ENCODE measurements at places on chromosomes 11 and 22.

GRCh38 chr11:33525789-33526188 is 174.8 kb downstream of the C11orf91 start:
- no peak for DNase-seq

- DNase-seq, result no peak
Observed at GRCh38 chr22:24417901-24418641, 9.3 kb upstream of the ADORA2A start.

DNA sequence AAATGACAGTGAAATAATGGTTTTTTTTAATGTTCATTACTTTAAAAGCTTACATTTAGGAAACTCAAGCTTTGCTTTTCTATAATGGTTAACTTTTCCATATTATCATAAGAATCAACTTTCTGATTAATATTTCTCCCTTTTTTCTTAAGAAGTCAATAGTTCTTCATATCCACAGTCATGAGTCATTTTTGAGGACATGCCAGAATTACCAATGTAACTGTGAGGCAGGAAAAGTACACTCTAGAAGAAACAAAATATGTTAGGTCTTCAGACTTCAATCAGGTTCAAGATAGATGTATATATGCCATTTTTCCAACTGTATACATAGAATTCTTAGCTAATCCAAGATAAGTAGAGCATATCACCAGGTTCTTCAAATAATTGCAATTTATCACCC is 10.9 kb downstream of the MS4A6A start:
- DNase-seq, result no peak

DNA sequence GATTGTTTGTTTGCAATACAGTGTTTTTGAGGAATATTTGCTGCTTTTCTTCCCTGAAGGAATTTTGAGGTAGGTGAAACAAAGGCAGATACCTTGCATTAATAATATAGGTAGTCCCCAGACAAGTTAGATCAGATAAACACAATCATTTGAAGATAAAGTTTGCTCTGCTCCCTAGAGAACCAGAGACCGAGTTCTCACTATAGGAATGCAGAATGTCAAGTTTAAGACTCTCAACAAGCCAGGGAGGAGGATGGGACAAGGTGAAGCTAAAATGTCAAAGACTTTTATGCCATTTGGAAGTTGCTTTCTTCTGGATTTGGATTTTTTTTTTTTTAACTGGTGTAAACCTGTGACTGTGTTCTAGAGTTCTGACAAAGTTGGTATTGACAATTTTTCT is 364.7 kb downstream of the TTC28 start:
- DNase-seq, result no peak

DNA sequence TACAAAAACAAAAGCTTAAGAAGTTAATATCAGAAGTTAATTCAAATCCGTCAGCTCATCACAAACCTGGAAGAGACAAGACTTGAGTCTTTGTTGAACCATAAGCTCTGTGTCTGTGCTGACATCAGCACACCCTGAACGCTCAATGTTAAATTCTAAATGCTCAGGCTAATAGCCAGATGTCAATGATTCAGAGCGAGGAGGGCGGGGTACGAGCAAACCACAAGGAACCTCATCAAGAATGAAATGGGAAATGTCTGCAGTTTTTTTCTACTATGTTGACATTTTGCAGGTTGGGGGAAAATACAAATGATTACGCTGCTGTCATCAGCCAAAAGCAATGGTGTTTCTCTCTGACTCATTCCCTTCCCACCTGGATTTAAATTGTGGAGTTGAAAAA is 1057.2 kb downstream of the NTM start:
- DNase-seq, result peak; percentile 40

GRCh38 chr11:103354656-103355055 is 245.4 kb downstream of the DYNC2H1 start:
- DNase-seq, result no peak

DNA sequence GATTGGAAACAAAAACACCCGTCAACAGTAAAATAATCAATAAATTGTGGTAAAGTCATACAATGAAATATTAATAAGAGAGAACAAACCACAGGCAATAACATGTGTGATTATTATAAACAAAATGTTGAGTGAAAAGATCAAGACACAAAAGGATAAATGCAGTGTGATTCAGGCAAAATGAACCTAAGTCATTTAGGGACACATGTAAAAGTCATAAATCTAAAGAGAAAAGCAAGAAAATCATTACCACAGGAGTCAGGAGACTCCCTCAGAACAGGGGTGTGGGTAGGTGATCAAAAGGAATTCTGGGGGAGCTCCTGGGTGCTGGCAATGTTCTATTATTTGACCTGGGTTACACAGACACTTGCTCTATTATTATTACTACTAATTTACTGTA is 47.9 kb upstream of the PPP2R1B start:
- no peak for DNase-seq

DNA sequence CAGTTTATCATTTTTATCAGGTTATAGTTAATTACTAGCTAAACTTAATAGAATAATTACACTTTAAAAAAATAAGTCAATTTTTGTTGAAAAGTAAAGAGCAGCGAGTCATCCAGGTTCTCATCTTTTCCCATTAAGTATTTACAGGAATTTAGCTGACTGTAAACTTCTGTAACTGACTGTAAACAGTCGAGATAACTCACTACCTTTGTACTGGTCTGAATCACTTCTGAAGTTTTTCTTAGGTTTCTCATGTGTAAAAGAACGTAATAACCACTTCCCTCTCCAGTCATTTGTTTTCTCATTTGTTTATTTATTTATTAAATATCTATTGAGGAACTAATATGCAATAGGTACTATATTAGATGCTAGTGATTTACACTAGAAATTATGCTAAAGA is 270.8 kb downstream of the DYNC2H1 start:
- no peak for DNase-seq

DNA sequence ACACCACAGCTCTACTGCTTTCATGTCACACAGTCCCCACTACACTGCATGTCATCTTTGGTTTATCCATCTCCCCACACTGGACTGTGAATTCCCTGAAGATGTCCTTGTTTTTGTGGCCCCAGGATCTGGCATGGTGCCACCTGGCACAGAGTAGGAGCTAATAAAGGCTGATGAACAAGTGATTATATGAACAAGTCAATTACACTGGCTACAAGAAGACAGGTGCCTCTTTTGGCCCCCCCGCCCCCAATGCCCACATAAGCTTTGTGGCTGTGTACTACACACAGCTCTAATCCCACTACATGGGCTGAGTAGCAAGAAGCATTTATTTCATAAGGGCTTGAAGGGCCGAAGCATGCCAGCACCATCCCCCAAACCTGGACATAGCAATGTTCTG is 24.7 kb downstream of the PLEKHA7 start:
- DNase-seq, result no peak

GRCh38 chr22:20547029-20547428 is 39.6 kb downstream of the MED15 start:
- no peak for DNase-seq

DNA sequence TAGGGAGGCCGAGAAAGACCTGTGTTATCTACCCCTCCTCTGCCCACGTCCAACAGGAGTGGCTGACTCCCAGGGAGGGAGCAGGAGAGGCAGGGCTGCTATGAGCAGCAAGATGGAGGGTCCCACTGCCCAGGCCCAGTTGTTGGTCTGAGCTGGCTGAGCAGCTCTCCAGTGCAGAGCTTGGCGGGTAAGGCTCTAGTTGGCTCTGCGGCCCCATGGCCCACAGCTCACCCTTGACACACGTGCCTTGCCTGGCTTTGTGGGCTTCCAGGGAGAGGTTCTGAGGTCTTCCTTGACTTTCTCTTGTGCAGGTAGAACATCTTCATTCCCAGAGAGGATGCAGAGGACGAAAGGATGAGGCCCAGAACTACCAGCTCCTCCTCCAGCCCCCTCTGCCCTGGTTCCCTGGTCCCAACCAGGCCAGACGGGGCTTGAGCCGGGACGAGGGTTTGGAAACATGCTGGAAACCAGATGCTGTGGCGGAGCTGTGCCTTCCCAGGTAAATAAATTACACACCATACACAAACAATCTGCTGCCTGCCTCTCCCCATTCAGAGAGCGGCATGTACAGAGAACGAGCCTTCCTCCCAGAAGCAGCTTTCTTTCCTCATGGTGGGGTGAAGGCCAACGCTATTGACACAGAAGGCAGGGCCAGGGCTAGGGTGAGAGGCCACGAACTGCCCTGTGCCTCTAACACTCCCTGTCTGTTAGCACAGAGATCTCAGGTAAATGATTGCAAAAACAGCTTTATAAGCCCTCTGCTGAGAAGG is 48.1 kb downstream of the DSCAML1 start:
- no peak for DNase-seq

- no peak for DNase-seq
Observed at GRCh38 chr11:134841411-134841810, 429.4 kb upstream of the B3GAT1 start.

DNA sequence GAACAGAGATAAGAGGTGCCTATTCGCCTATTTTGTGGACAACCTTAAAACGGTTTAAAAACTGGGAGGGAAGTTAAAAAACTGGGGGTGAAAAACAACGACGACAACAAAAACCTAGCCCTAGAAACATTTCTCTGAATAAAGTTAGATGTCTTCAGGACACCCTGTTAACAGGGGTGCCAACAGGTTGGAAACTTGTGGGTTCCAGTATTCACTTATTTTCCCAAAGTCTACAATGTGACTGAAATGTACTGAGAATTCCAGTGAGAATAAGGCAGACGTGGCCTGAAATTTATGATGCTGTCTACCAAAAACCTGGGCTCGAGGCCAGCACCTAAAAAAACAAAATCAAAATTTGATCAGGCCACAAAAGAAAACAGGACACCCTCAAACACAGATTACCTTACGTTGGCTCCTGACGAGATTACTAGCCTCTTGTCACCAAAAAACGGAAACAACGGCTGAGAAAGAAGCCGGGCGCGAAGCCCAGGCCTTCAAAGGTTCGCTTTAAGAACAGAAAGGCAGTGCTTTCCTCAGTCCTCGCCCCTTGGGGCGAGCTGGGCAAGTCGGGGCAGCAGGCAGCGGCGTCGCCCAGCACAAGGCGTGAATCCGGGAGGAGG is 906 bp downstream of the CCDC90B start:
- no peak for DNase-seq

- DNase-seq, result no peak
Observed at GRCh38 chr11:105142167-105142566, 2.6 kb upstream of the CARD18 start.

DNA sequence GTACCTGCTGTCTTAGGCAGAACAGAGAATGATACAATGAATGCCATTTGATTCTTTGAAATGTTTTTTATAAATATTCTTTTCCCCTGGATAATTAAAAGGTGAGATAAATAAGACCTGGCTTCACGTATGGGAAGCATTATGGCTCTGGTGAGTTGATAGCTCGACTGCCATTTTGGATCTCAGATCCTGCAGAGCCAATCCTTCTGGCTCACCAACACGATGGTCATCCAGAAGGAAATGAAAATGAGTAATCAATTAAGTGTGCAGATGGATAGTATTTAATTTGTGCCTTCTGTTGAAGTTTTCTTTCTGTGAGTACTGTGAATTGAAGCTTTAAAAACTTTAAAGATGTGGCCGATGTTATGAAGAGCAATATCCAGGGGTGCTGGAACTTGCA is 2.7 kb downstream of the TNRC6B start:
- no peak for DNase-seq

DNA sequence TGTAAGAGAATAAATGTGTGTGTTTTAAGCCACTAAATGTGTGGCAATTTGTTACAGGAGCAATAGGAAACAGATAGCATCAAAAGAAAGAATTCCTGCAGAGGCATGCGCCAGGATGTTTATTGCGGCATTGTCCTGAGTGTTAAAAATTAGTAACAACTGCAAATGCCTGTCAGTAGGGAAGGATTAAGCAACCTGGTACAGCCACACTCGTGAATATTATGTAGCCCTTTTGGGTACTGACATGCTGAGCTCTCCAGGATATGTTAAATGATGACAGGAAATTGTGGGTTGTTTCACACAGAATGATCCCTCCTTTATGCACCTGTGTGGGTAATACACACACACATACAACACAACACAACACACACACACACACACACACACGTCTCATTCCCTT is 69.7 kb upstream of the MYOD1 start:
- DNase-seq, result no peak

GRCh38 chr11:128310676-128311445 is 276.5 kb downstream of the ETS1 start:
- no peak for DNase-seq

GRCh38 chr22:44848791-44849420 is 96.5 kb downstream of the ARHGAP8 start:
- DNase-seq, result no peak

- no peak for DNase-seq
Observed at GRCh38 chr11:95816037-95816436, 25.7 kb downstream of the CEP57 start.

DNA sequence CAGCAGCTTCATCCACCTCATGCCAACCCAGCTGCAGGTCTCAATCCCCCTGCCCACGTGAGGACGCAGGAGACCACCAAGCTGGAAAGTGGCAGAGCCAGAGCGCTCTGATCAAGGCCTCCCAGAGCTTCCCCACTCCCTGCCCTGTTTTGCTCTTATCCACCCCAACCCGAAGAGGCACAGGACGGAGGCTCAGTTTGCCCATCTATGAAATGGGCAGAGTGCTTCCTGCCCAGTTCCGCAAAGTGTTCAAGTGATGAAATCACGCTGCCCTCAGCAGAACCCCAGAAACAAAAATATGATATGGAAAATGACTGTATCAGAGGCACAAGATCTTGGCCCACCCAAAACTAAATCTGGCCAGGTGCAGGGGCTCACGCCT is 7.9 kb downstream of the LGALS2 start:
- DNase-seq, result no peak

GRCh38 chr11:71527576-71528210 is 626 bp downstream of the KRTAP5-7 start:
- DNase-seq, result no peak

DNA sequence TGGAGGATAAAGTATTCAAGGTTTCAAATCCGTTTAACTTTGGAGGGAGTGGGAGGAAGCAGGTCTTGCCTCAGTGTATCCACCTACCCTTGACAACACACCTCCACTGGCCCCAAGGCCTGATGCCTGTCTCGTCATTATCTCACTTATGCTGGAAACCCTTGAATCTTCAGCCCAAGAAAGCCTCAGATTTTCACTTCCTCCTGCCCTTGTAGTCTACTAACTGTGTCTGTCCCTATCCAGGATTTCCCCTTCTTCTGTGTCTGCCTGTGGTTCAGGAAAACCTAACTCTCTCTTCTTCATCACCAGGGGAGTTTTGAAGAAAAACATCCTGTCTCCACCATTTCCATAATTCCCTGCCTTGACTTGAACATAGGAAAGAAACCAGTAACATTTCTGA is 56.1 kb downstream of the SYT9 start:
- no peak for DNase-seq

- no peak for DNase-seq
Observed at GRCh38 chr11:11456866-11457265, 103.8 kb upstream of the CSNK2A3 start.

- DNase-seq, result no peak
Observed at GRCh38 chr11:118907051-118908042, 18.4 kb downstream of the BCL9L start.

- no peak for DNase-seq
Observed at GRCh38 chr11:131483877-131484276, 113.5 kb downstream of the NTM start.

DNA sequence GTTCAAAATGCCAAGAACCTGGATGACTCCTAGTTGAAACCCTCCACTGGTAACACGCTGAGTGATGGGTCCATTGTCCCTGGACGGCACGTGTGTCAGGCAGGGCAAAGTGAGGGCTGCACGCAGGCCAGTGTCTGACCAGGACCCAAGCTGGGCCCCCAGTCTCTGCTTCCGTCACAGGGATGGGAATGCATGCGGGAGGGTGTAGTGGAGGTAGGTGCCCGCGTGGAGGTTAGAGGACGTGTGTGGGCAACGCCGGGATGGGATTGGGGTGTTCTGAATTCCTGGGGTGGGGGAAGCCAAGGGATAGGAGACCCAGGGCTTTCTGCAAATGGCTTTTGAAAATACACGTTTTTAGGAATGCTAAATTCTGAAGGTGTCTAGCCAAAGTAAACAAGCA is 943.3 kb downstream of the BRD1 start:
- no peak for DNase-seq

GRCh38 chr11:103183981-103184611 is 74.9 kb downstream of the DYNC2H1 start:
- DNase-seq, result no peak
